ENCODE measurements at places on chromosomes 4 and X.
A peak's percentile ranks its signal among the peaks of the same experiment; 100 is the strongest.

GRCh38 chr4:55284331-55284730 lies 61.7 kb upstream of the SRD5A3 start:
- DNase-seq = no peak

- DNase-seq = peak; percentile 25
Observed at GRCh38 chrX:40170830-40171512, 73.2 kb upstream of the BCOR start.

GRCh38 chr4:110361921-110362320 lies 114.0 kb upstream of the ENPEP start:
- DNase-seq = no peak

DNA sequence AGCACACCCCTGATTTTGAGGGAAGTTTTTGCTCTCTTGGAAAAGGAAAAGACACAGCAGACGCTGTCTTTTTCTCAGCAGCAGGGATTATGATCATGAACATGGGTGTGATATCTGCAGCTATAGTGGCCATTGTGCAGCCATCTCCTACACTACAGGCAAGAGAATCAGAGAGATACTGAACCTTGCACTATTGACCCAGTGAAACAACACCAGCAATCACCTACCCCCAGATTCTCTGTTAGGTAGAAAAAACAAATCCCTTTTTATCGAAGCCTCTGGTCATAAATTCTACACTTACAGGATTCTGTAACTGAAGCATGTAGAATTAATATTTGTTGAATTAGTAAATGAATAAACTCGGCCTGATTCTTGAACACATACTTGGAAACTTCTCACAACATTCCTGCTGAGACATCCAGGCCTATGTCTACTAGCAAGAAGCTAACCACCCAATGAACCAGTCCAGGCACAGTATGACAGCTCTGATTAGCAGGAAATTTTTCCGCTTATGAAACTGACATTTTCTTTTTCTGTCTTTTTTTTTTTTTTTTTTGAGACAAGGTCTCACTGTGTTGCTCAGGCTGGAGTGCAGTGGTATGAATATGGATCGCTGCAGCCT lies 5.0 kb upstream of the AFAP1 start:
- DNase-seq = no peak

DNA sequence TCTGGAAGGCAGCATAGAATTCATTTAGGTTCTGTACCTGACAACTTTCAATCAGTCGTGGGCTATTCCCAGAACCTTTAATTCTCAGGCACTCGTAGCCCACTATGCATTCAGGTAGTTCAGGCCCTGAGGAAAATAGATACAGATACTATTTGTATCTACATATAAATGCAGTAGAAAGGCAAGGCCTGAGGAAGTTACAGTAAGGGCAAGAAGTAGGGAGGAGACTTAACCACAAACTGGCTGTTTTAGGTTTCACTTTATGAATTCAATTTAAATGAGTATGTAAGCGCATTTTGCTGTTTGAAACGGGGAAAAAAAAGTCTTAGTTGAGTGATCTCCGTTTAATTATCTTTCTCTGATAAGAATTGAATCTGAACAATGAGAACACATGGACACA lies 529.4 kb upstream of the ATOH1 start:
- DNase-seq = no peak

DNA sequence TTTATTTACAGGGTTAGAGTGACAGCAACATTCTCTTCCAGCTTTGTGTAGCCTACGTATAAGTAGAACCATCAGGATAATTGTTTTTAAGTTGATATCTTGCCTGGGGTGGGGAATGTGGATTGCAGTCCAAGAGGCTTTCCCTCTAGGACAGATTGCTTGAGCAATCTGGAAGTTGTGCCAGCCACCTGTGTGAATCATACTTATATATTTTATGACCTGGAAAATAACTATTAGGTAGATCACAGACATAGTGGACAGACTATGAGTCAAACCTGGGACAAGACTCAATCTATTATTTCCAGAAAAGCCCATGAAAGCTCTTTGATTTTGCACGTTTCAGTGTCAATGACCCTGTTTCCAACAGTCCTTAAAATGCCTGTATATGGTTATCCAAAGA lies 98.9 kb downstream of the TLL1 start:
- DNase-seq = no peak

- no peak for DNase-seq
Observed at GRCh38 chr4:184660978-184661377, 11.4 kb downstream of the PRIMPOL start.

- DNase-seq = no peak
Observed at GRCh38 chrX:73827406-73827805, 264.4 kb downstream of the CHIC1 start.

GRCh38 chr4:23957465-23957864 lies 67.6 kb upstream of the PPARGC1A start:
- no peak for DNase-seq

GRCh38 chr4:121806411-121806810 lies 5.3 kb downstream of the EXOSC9 start:
- DNase-seq = no peak

DNA sequence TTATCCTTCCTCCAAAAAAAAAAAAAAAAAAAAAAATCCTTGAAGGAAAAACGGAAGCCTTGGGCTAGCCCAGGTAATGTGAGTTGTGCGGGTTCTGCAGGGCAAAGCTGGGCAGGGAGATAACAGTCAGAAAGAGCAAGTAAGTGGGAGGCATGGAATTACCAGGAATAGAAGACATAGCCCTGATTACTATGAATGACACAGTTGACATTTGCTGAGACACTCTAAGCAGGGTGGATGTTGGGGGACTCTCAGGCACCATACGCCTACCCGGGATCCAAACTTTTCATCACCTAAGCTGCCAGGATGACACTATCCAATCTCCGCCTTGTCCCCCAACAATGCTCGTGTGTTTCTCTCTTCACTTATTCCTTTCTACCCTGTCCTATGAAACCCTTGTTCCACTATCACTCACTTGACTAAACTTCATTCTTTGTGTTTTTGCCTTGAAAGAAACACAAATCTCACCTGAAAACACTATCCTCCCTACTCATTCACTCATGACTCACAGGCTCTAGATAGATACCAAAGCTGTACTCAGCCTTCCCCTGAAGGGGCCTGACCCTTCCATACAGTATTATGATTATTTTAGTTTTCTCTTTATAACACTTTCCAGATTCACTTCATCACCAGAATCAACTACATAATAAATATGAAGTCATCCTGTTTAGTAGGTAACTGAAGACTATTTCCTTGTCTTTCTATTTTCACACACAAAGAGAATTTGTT lies 158.4 kb downstream of the INPP4B start:
- no peak for DNase-seq

GRCh38 chrX:33989936-33990335 lies 142.2 kb downstream of the FAM47A start:
- no peak for DNase-seq

DNA sequence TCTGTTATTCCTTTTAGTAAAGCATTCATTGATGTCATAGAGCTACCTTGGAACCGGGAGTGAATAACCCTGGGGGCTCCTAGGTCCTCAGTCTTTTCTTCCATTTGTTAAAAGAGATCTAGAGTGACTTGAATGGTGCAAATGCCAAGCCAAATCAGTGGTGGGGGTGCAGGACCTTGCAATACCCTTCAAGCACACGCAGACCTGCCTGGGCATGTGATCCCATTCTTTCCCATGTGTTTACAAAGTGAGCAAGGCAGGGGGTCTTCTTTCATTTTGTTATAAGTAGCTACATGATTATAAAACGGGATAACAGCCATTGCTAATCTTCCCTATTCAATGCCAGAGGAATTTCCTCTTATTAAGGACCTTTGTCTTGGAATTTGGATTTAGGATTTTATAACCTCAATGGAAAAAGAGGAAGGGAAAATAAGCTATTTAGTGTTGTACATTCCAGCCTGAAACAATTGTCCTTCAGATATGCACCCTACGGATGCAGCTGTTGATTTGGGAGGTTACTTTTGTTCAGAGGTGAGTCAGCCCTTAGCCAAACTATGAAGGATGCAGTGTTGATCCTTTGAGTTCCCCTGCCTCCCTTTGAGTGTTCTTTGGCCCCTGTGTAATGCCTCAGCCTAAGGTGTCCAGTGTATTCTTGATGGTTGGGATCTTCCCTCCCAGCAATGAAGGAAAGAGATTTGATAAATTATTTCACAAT lies 623.8 kb upstream of the HTR2C start:
- DNase-seq = no peak

GRCh38 chr4:170599894-170600293 lies 510.1 kb upstream of the AADAT start:
- DNase-seq = no peak

- no peak for DNase-seq
Observed at GRCh38 chr4:2963966-2964471, 648 bp downstream of the GRK4 start.

GRCh38 chrX:8190341-8190830 lies 19.3 kb upstream of the VCX2 start:
- DNase-seq = no peak

DNA sequence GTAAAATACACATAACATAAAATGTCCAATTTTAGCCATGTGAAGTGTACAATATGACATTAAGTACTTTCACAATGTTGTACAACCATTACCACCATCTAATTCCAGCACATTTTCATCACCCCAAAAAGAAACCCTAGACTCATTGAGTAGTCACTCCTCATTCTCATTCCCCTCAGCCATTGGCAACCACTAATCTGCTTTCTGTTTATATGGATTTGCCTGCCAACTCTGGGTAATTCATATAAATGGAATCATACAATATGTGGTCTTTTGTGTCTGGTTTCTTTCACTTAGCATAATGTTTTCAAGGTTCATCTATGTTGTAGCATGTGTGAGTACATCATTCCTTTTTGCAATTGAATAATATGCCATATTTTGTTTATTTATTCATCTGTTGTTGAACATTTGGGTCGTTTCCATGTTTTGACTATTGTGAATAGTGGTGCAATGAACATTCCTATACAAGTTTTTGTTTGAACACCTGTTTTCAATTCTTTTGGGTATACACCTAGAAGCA lies 43.0 kb downstream of the EIF2S3 start:
- DNase-seq = no peak

- no peak for DNase-seq
Observed at GRCh38 chrX:54961750-54962149, 32.2 kb downstream of the PFKFB1 start.

- peak; percentile 24 for DNase-seq
Observed at GRCh38 chrX:149630681-149631233, 835 bp downstream of the TMEM185A start.

- DNase-seq = no peak
Observed at GRCh38 chr4:184287697-184288255, 70.1 kb upstream of the ENPP6 start.

DNA sequence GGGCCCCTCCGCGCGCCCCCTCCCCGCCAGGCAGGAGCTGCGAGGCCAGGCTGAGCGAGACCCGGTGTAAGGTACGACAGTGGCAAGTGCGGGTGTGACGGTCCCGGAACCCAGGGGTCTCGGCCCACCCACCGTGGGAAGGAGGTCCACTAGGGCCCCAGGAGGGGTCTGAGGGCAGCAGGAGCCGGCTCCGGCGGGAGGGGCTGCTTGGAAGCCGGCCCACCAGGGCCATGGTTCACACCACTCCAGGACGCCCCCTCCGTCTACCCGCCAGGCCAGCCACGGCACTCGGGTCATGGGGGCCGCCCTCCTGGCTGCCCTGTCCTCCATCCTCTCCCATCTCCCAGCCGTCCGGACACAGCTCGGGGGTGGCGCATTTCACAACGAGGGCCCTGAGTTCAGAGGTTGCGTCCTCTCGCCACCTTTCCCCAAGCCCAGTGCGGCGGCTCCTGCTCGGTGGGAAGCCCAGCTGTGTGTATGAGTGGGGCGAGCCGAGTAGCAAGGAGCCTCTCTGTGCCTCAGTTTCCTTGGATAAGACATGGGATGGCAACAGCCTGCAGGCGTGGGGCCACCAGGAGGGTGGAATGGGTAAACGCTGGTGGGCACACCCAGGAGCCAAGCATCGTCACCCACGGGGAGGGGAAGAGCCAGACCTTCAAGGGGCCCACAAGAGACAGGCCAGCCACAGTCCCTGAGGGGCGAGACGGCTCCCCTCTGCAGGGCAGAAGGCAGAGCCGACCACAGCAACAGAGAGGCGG lies 81.3 kb downstream of the FAM53A start:
- DNase-seq = no peak

DNA sequence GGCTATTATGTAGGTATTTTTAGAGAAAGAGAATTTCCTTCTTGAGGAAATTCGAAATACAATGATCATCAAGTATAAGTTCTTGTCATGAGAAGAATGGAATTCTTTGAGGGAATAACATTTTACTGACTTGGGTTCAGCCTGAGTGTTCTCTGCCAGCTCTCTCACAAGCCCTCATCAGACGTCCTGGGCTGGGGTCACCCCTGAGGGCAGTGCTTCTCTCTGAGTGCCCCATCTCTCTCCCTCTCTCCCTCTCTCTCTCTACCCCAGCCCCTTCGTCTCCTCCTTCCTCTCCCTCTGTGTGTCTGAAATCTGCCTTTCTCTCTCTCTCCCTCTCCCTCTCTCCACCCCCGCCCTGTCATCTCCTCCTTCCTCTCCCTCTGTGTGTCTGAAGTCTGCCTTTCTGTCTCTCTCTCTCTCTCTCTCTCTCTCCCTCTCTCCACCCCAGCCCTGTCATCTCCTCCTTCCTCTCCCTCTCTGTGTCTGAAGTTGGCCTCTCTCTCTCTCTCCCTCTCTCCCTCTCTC lies 241.7 kb upstream of the PSAPL1 start:
- DNase-seq = no peak

DNA sequence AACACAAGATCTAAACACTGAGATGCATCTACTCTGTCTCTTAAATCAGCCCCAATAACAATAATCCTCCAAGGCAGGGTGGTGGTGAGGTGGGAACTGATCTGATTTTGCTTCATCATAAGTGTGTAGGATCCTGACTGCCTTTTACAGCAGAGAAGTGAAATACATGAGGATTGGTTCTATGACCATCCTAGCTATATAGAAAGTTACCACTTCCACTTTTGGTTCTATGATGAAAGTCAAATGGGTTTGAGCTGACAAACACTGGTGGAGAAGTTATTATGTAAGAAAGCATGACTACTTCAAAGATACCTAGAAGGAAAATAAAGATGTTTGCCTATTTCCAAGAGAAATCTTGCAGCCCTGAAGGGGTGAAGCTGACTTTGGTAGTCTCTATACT lies 181.6 kb downstream of the NKX6-1 start:
- no peak for DNase-seq

- no peak for DNase-seq
Observed at GRCh38 chrX:107574711-107575110, 53.6 kb upstream of the PRPS1 start.

DNA sequence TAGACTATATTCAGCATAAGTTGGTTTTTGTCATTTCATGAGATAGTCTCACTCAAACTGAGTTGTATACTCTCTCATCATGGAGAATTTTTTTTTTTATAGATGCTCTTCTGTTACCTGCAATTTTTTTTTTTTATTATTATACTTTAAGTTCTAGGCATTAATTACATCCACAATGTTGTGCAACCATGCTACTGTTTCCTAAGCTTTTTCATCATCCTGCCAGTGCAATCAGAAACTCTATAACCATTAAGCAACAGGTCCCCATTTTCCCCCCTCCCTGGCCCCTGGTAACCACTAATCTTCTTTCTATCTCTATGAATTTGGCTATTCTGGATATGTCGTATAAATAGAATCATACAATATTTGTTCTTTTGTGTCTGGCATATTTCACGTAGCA lies 321.6 kb downstream of the STIM2 start:
- no peak for DNase-seq

GRCh38 chrX:118631586-118631985 lies 95.8 kb upstream of the IL13RA1 start:
- no peak for DNase-seq

All from NCI-H146 (cell line).